Glomerular endothelial cell (primary cell): ENCODE measurements at places on chromosomes 4 and X. TPM values are rescaled to one million over a fixed set of nuclear protein-coding genes. Genes with fewer than 3 reads are reported as not detected.

FAAH2 gene
- 0.15 TPM in 1 of 2 replicates, not detected in the other for total RNA-seq

LRCH2 gene
- 2.7 and 5.5 TPM in 2 replicates for total RNA-seq

NDNF gene
- 0.70 TPM in 1 of 2 replicates, not detected in the other for total RNA-seq

RBM46 gene
- not detected in 2 replicates for total RNA-seq

TAF9B gene
- total RNA-seq: 11.8 and 18.6 TPM in 2 replicates

BMX gene
- 3.3 and 24.9 TPM in 2 replicates for total RNA-seq

ETDA gene
- not detected in 2 replicates for total RNA-seq

ENPP6 gene
- total RNA-seq: 0.76 TPM in 1 of 2 replicates, not detected in the other

NPY2R gene
- not detected in 2 replicates for total RNA-seq

PALLD gene
- 18.3 and 38.6 TPM in 2 replicates for total RNA-seq

MAGEC2 gene
- not detected in 2 replicates for total RNA-seq

MED12 gene
- 39.7 and 44.0 TPM in 2 replicates for total RNA-seq

GRK4 gene
- total RNA-seq: 5.1 and 6.0 TPM in 2 replicates

ARSD gene
- total RNA-seq: 27.4 and 32.5 TPM in 2 replicates
